ENCODE measurements at places on chromosomes 16 and 17. TPM values are rescaled to one million over a fixed set of nuclear protein-coding genes. Genes with fewer than 3 reads are reported as not detected.
A peak's percentile ranks its signal among the peaks of the same experiment; 100 is the strongest.

GRCh38 chr17:3602499-3602898, 6.7 kb downstream of the TRPV1 start:
- DNase-seq: no peak

- peak; percentile 89 for DNase-seq
Measured at GRCh38 chr17:43171586-43172487, 823 bp downstream of the NBR1 start.

ABAT gene
- 18.2 TPM for polyA plus RNA-seq

- no peak for DNase-seq
Measured at GRCh38 chr16:84919269-84919668, 92.1 kb downstream of the ZDHHC7 start.

KRT36 gene
- polyA plus RNA-seq: not detected

DNA sequence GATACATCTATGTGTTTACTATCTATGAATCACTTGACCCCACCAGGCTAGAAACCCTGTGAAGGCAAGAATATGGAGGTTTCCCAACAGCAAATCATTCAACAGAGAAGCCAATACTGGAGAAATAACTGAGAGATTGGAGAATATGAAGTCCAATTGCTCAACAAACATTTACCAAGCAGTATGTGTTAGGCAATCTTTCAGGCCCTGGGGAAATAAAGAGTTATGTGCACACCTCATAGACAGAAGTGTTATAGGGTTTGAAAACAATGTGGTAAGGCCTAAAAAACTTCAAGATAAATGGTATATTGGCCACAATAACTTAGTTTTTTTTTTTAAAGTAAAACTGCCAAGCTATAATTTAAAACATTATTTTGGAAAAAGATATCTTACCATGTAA, 1245.8 kb downstream of the CDH11 start:
- peak; percentile 63 for DNase-seq

CD300H gene
- not detected for polyA plus RNA-seq

DNA sequence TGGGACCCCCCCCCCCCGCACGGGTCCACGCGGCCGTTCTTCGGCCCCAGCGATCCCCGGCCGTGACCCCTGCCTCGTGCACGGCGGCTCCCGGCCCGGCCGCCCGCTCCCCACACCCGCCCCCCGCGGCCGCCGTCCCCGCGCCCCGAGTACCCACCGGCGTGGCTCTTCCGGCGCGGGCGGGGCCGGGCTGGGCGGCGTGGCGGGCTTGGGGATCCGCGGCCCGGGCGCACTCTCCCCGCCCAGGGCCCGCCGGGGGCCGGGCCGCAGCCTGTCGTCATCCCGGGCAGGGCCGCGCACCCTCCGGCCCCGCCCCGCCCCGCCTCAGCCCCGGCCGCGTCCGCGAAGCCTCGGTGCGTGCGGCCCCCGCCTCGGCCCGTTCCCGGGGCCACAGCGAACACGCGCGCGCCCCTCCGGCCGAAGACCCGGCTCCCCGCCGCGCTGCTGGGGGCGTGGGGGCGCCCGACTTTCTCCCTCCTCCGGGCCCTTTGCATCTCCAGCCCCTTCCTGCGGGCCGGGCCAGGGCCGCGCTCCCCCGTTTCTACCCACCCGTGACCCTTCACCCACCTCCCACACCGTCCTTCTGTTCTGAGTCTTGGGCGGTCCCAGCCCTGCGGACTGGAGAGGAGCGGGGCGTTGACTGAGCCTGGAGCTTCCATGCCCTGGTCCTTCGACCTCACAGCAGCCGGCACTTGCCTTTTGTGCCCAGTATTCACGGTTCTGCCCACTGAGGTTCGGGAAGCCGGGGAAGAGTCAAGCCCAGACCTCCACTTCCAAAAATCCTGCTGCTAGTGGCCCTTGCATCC, 840 bp downstream of the MYO1C start:
- peak; percentile 79 for DNase-seq

PRPSAP1 gene
- polyA plus RNA-seq: 41.7 TPM

TM4SF5 gene
- polyA plus RNA-seq: not detected

USP6 gene
- polyA plus RNA-seq: 19.6 TPM
